ENCODE measurements at places on chromosomes 4 and X.

GRCh38 chrX:49829016-49829415 is at the start of gene PAGE4:
TSS of gene PAGE4 (plus strand) at chrX:49829303. CDS start at chrX:49830429, 1,126 bp downstream.
- no peak for DNase-seq

GRCh38 chr4:41896648-41897047 is 38.6 kb upstream of the TMEM33 start:
- no peak for DNase-seq

DNA sequence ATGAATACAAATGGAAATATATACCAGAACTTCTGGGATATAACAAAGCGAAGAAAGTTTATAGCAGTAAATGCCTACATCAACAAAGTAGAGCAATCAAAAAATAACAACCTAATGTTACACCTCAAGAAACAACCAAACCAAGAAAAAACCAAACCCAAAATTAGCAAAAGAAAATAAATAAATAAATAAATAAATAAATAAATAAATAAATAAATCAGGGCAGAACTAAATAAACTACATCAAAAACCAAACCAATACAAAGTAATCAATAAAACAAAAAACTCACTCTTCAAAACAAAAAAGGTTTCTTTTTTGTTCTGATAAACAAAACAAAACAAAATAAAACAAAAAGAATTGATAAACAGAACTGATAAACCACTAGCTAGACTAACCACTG is 88.4 kb upstream of the SPIN4 start:
- no peak for DNase-seq

GRCh38 chr4:173005912-173006633 is 162.5 kb upstream of the GALNT7 start:
- DNase-seq: no peak

GRCh38 chr4:185263419-185263818 is 54.0 kb downstream of the SNX25 start:
- no peak for DNase-seq

GRCh38 chr4:2303121-2303685 is 41.3 kb upstream of the MXD4 start:
- no peak for DNase-seq

- DNase-seq: no peak
Observed at GRCh38 chr4:11743236-11743635, 314.5 kb upstream of the HS3ST1 start.

DNA sequence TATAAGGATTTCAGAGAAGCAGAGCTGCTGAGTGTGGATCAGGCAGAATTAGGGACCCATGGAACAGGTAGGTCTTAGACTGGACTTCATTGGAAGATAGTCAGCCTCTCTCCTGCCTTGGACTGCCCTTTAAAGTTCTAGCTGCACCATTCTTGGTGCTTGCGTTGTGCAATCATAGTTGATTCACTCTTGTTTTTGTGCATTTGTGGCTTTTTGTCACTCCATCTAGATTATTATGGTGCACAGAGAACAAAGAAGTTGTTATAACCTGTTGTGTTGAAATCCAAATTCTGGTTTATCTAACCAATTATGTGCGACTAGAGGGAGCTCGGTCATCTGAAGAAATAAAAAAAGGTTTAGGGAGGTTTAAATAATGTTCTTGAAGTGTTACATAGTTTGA is 59.3 kb downstream of the JADE1 start:
- DNase-seq: peak; percentile 57

DNA sequence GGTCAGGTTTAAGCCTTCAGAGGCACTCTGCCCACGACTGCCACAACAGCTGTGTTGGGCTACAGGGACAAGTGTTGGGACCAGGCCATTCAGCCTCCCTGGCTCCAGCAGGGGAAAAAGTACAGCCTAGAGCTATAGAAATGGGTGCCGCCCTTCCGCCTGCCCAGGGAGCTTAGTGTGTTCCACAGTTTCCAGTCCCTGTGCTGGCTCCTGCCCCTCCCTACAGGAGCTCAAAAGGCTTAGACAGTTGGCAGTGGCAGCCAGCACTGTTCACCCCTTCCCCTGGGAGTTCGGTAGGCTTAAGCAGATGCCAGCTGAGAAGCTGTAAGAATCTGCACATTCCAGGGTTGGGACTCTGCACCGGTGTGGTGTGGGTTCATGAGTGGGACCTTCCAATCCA is 408.2 kb upstream of the INTU start:
- no peak for DNase-seq

DNA sequence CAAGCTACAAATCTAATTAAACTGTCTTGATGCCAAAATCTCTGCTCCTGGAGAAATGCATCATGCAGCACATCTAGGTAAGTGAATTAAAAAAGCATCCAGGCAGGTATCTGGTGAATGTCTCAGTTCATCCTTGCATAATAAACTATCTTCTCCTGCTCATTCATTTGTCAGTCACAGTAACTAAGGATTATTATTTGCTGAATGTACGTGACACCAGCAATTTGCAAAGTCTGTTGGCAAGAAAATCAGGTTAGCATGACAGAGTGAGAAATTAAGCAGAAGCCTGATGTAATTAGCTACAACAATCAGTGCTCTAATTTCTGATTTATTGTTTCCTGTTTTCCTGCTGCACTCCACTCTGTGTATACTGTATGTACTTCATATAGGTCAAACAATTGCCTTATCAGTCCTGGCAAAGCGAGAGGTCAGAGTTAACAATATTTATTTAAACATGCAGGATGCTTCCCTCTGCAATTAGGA is 213.6 kb downstream of the FBXO8 start:
- DNase-seq: no peak

GRCh38 chr4:15659768-15660570 is 4.8 kb upstream of the FBXL5 start:
- peak; percentile 91 for DNase-seq
